ENCODE measurements at places on chromosomes 6 and 20. TPM values are rescaled to one million over a fixed set of nuclear protein-coding genes. Genes with fewer than 3 reads are reported as not detected.

DNMT3B gene
- 4.2 TPM for total RNA-seq

HLA-DMB gene
- 2.3 TPM for total RNA-seq

BAK1 gene
- 6.9 TPM for total RNA-seq

PRPF6 gene
- 59.7 TPM for total RNA-seq

Measured in diencephalon (tissue), 1 donor.